ENCODE measurements at places on chromosomes 6 and 20.

- no peak for DNase-seq
Measured at GRCh38 chr6:121260651-121261102, 73.6 kb downstream of the TBC1D32 start.

DNA sequence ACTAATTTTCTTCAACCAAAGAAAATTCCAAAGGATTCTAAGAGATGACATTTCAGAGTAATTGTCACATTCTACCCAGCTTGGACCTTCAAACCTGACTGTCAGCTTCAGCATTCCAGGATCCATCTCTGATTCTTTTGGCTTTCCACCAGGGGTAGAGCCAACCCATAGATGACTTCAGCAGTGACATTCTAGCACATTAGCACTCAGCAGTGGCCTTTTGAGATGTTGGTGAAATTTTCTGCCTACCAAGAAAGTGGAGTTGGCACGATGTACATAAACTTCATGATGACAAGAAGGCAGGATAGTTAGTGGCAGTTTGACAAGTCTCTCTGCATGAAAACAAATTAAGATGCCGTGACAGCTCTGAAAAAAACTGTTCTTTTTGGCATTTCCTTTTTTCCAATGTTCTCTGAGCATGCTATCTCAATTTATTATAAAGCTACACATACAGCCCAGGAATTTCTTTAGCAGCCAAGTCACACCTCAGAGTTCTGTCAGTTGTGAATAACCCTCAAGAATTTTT, 466.5 kb upstream of the RNF217 start:
- DNase-seq, result no peak

DNA sequence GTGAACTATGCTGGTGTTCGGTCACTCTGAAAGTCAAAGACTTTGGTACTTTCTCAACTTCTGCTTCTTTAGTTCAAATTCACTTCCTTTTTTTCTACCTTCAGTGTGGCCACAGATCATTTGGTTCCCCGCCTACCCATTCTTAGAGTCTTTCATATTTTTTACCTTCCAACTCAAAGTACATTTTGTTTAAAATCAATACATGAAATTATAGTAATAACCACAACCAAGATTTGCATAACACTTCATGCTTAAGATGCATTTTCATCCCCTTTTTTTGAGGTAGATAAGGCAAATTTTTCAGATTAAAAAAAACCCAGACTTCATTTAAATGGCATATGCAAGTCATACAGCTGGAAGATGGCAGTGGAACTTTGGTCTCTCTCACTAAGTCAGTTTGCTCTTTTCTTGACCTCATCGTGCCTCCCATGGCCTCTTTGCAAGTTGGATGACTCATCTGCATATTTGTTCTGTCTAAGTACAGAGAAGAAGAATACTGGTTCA, 11.9 kb upstream of the CNR1 start:
- no peak for DNase-seq

DNA sequence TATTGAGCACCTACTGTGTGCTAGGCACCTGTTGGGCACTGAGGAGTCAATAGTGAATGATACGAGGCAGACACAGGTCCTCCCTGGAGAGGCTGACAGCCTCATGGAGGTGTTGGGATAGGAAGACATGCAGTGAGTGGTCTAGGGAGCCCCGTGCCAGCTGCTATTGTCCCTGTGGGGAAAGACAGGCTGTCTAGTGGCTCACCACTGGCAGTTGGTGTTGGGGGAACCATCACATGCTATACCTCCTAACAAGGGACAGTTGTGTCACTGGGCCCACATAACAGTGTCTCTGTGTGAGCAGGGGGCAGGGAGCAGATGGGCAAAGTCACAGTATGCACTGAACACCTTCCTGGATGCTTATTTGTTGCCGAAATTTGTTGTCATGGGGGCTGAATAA, 45.9 kb upstream of the CTNNBL1 start:
- no peak for DNase-seq

- no peak for DNase-seq
Measured at GRCh38 chr20:29878281-29878741, 1379.2 kb upstream of the DEFB115 start.

DNA sequence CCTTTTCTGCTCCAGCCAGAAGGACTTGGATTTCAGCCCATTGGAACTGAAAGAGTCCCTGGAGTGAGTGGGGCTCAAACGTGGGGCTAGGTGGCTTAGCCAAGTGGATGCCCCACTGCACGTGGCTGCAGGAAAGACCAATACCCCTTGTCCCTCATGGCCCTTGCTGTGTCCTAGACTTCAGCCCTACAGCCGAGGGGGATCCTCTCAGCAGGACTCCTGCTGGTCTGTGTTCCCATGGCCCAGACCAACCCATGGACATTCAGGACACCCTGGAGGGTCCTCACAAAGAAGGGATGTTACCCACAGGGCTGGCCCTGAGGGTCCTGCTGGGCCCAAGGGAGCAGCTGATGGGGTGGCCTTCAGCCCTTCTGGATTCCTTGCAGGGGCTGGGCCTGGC, 30.0 kb upstream of the PHACTR3 start:
- DNase-seq, result no peak

DNA sequence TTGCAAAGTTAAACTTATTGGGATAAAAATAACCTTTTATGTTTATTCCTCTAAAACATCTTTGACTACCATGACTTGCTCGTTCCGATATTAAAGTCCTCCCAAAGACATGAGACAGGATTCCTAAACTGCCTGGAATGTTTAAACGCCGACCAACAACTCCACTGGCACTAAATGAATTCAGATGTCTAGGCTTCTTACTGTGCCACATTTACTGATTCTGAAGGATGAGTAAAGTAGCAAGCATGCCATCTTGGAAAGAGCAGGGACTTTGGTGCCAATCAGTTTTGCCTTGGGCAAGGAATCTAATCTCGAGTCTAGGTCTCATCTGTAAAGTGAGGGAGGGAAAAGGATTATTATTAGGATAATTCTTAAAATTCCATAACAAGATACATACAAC, 25.3 kb downstream of the MBOAT1 start:
- DNase-seq, result no peak

DNA sequence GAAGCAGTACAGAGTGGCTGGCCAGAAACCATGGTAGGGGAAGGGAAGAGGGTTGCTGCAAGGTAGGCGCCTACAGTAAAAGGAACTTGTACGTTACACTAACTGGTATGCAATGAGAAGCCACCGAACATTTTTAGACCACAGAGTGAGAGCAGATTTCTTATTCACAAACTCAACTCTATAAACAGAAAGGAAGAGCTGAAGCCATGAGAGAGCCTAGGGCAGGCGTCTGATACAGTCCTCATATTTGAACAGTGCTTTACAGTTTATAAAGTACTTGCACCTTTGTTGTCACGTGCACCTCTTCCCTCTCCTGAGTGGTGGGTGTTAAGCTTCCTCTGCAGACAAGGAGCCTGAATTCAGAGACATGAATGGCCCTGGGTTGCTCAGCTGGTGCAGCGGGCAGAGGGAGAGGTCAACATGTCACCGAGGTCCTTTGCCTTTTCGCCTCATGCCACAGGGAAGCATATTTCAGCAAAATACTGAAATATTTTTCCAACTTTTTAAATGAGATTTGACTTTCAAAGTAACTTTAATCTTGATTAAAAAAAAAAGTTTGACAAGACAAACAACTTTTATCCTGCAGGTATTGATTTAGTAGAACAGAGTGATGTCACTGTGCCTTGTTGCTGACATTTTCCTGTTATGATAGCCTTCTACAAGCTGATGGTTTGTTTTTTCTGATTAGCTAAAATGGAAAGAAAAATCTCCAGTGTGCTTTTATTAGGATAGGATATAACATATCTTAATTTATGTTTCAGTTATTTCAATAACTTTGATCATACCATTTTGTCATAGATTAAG, 23.8 kb downstream of the UST start:
- no peak for DNase-seq

Measured in CD4-positive, alpha-beta T cell treated with Interleukin-6 for 4 hours (primary cell).